Hair follicular keratinocyte (primary cell): ENCODE measurements at places on chromosomes 2 and 18. TPM values are rescaled to one million over a fixed set of nuclear protein-coding genes. Genes with fewer than 3 reads are reported as not detected.

SERPINB4 gene
- total RNA-seq: 1.9 TPM in 2 replicates

PTRHD1 gene
- total RNA-seq: 31.9 and 32.5 TPM in 2 replicates

MYOM1 gene
- 0.04 and 0.08 TPM in 2 replicates for total RNA-seq

GPR75 gene
- total RNA-seq: 0.15 and 0.62 TPM in 2 replicates

HOXD11 gene
- total RNA-seq: not detected in 2 replicates

VWC2L gene
- not detected in 2 replicates for total RNA-seq

G6PC2 gene
- not detected in 2 replicates for total RNA-seq

PIEZO2 gene
- total RNA-seq: not detected in 2 replicates

SLC5A7 gene
- total RNA-seq: not detected in 2 replicates

ZNF24 gene
- total RNA-seq: 18.5 and 19.6 TPM in 2 replicates

LBX2 gene
- total RNA-seq: 0.65 and 1.2 TPM in 2 replicates

EVA1A gene
- 33.5 and 56.0 TPM in 2 replicates for total RNA-seq

TMEM37 gene
- 0.19 TPM in 1 of 2 replicates, not detected in the other for total RNA-seq

ABHD1 gene
- total RNA-seq: not detected in 2 replicates

ADGRF3 gene
- total RNA-seq: 0.08 TPM in 1 of 2 replicates, not detected in the other

ATP6V1B1 gene
- not detected in 2 replicates for total RNA-seq

MAL gene
- 0.23 TPM in 1 of 2 replicates, not detected in the other for total RNA-seq

IL1RL1 gene
- total RNA-seq: 1.5 and 4.3 TPM in 2 replicates

FRZB gene
- 0.08 TPM in 1 of 2 replicates, not detected in the other for total RNA-seq

CDH2 gene
- total RNA-seq: 0.08 TPM in 1 of 2 replicates, not detected in the other

MYL1 gene
- not detected in 2 replicates for total RNA-seq

SERPINB11 gene
- total RNA-seq: not detected in 2 replicates

CYRIA gene
- 0.30 and 0.31 TPM in 2 replicates for total RNA-seq

MBD5 gene
- 9.0 and 10.7 TPM in 2 replicates for total RNA-seq

SLC66A2 gene
- total RNA-seq: 47.2 and 51.8 TPM in 2 replicates

CNGA3 gene
- not detected in 2 replicates for total RNA-seq

EGR4 gene
- total RNA-seq: not detected in 2 replicates

NPPC gene
- total RNA-seq: not detected in 2 replicates

CCL20 gene
- 10.0 and 10.8 TPM in 2 replicates for total RNA-seq

MAP3K19 gene
- total RNA-seq: not detected in 2 replicates

SIGLEC15 gene
- 0.15 and 0.62 TPM in 2 replicates for total RNA-seq

AMER3 gene
- not detected in 2 replicates for total RNA-seq

ERFE gene
- total RNA-seq: 1.1 and 2.9 TPM in 2 replicates

FAP gene
- total RNA-seq: 8.5 and 20.7 TPM in 2 replicates

DSC2 gene
- total RNA-seq: 13.2 and 19.4 TPM in 2 replicates

NTSR2 gene
- not detected in 2 replicates for total RNA-seq

DCDC2C gene
- total RNA-seq: not detected in 2 replicates

POTEC gene
- not detected in 2 replicates for total RNA-seq

CTLA4 gene
- not detected in 2 replicates for total RNA-seq

ANKRD53 gene
- 0.27 TPM in 1 of 2 replicates, not detected in the other for total RNA-seq

MAB21L4 gene
- total RNA-seq: 0.11 TPM in 1 of 2 replicates, not detected in the other

CROCC2 gene
- not detected in 2 replicates for total RNA-seq

CDH19 gene
- not detected in 2 replicates for total RNA-seq

ZNF519 gene
- total RNA-seq: 0.86 and 2.0 TPM in 2 replicates

CTDP1 gene
- 12.2 and 23.0 TPM in 2 replicates for total RNA-seq

C2orf78 gene
- not detected in 2 replicates for total RNA-seq

CCDC74A gene
- 6.0 and 6.6 TPM in 2 replicates for total RNA-seq

DSG4 gene
- total RNA-seq: under 0.01 TPM in 1 of 2 replicates, not detected in the other

TBR1 gene
- total RNA-seq: not detected in 2 replicates
